A549 (cell line): ENCODE measurements at places on chromosomes 2 and 18.

DNA sequence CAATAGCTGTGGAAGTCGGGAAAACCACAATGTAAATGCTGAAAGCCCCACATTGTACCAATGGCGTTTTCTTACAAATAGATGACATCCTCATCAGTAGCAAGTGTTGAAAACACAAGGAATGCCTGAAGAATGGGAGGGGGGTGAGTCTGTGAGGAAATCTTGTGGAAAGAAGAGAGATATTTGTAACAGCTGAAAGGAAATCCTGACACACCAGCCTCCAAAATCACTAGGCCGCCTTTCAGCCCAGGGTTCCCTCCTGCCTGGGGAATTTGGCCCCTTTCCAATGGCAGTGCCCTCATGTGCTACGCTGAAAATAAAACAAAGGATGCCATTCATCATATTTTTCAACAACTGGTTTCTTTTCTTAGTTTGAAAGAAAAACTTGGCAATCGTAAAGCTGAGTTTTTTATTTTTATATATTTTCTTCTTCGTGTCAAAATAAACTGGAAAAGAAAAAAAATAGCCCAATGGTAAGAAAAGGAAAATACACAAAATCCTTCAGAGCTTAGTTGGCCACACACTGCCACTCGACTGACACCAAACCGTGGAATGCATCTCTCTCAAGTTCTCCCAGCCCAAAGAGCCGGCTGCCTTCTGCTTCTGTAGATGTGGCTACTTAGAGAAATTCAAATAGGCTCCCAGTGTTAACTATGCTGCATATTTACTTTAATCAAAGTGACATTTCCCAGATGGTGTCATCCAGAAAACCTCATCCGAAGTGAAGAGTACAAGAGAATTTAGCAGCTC, 52.0 kb downstream of the FTCDNL1 start:
- no peak for DNase-seq

DNA sequence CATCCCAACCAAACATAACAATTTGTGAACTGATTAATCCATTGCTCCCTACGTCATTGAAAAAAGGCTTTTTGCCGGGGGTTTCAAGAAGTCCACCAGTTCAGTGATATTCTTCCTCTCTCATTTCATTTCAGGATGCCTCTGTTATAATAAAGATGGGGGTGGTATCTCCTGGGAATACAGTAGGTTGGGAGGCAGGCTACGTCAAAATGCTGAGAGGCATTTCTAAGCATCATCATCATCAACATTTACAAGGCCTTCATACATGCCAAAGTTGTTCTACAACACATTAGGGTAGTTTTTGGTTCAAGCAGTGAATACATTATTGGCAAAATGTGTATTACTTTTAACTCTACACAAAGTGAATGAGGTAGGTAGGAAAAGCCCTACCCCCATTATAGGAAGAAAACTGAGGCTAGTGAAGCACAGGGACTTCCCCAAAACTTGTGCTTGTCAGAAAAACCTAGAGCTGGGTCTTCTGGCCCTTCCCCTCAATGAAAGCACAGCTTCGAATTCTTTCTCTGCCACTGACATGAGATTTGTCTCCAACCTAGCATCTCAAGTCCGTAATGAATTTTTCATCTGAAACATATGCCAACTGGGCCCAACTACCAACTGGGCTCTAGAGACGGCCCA, 11.3 kb downstream of the OSR1 start:
- DNase-seq = no peak

- no peak for DNase-seq
Observed at GRCh38 chr18:48632676-48633257, 93.9 kb downstream of the CTIF start.

- DNase-seq = no peak
Observed at GRCh38 chr2:96291751-96292150, 13.6 kb downstream of the SNRNP200 start.

GRCh38 chr2:80340022-80340421, 35.5 kb upstream of the LRRTM1 start:
- no peak for DNase-seq

DNA sequence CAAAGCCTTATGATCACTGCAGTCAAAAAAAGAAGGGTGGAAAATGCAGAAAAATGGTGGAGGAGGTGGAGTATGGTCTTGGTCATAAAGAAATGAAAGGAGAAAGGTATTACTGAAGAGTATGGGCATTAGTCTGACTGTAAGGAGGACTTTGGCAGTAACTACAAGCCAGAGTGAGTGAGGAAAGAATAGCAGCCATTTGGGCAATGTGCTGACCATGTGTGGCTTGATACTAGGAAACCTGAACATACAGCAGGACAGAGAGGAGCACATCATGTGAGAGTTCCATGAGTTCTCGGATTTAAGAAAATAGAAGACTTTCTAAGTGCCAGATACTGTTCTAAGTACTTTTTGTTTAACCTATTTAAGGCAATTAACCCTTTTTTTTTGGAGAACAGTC, 8.5 kb downstream of the DTNA start:
- DNase-seq = no peak

- no peak for DNase-seq
Observed at GRCh38 chr2:10457846-10458598, 9.9 kb upstream of the ODC1 start.

- no peak for DNase-seq
Observed at GRCh38 chr2:196252408-196253115, 81.2 kb upstream of the STK17B start.

DNA sequence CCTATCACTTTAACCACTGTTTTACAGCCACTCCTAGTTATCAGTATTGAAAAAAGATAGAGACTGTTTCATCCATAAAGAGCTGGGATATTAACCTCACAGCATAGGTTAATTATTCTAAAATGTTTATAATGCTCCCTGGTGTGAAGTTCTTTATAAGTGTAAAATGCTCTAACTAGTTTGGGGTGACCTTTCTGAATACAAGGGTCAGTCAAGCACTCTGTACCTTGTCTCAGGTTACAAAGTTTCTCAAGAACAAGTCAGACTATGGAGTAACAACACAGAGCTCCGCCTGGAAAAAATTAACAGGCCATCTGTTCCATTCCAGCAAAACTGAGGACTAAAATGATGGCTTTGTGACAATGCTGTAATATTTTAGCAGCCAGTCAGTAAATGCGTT, 107.4 kb downstream of the NOL4 start:
- DNase-seq = no peak

GRCh38 chr2:181461056-181461997, 4.1 kb downstream of the ITGA4 start:
- no peak for DNase-seq
